ENCODE measurements at places on chromosomes 4 and X. TPM values are rescaled to one million over a fixed set of nuclear protein-coding genes. Genes with fewer than 3 reads are reported as not detected.

CENPVL1 gene
- total RNA-seq, result not detected

CRMP1 gene
- total RNA-seq, result not detected

PTTG2 gene
- total RNA-seq, result 3.2 TPM

REELD1 gene
- total RNA-seq, result 1.0 TPM

CDS1 gene
- not detected for total RNA-seq

CXCL1 gene
- total RNA-seq, result 0.78 TPM

ARMCX4 gene
- total RNA-seq, result 2.7 TPM

NOP14 gene
- 91.5 TPM for total RNA-seq

SMS gene
- 119 TPM for total RNA-seq

MAP3K15 gene
- not detected for total RNA-seq

DCHS2 gene
- total RNA-seq, result not detected

DNA sequence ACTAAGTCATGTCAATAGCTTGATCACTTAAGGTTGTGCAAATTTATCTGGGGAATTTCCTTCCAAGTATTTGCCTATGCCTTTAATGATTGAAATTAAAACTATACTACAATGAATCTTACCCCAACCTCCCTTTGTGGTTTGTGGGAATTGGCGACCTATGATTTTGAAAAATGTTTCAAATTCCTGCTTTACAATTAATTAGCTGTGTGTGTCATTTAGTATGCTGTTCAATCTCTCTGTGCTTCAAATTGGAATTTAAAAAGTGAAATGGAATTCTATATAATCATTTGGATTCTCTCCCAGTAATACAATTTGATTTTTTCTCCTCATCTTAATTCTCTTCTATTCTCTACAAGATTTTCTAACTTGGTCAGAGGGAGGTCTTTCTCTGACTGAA, 2319.5 kb downstream of the ARAP2 start:
- DNase-seq, result no peak

- no peak for DNase-seq
These were observed 47.8 kb downstream of the COMMD8 start for GRCh38 chr4:47415719-47416118.

DNA sequence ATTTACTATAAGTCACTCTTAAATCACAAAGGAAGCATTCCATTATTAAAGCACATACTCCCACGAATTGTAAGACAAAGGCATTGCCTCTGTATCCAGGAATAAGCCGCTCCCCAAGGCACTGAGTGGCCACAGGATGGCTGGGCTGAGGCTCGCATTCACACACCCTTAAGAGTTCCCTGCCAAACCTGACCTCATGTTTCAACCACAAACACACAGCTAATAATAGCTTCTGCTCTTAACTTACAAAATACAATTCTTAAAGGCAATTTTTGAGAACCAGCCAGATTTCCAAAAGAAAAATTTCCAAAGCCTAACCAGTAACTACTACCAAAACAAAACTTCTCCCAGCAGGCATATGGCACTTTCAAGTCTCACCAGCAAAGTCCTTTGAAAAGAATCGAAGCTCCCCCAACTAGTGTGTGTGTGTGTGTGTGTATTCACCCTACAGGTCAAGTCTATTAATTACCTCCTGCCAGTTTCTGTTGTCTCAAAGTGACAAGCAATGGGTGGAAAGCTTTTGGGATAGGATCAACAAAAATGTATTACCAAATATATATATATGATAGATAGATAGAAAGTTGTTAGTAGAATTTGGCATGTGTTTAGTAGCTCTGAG, 36.0 kb downstream of the ARHGAP6 start:
- DNase-seq, result no peak

DNA sequence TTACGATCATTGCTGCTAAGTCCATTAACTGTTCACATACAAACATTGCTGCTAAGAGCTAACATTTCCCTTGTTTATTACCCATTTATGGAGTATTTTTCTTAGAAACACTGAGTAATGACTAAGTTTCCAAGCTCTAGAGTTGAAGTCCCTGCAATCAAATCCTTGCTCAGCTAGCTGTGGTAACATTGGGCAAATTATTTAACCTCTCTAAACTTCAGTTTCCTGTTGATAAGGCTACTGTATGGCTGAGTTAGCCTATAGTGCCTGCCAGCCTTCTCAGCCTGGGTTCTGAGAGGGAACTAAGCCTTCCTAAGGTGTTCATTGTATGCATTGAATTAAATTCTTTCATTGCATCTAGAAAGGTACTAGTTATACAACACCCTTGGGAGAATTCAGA, 15.2 kb upstream of the SCOC start:
- DNase-seq, result no peak

DNA sequence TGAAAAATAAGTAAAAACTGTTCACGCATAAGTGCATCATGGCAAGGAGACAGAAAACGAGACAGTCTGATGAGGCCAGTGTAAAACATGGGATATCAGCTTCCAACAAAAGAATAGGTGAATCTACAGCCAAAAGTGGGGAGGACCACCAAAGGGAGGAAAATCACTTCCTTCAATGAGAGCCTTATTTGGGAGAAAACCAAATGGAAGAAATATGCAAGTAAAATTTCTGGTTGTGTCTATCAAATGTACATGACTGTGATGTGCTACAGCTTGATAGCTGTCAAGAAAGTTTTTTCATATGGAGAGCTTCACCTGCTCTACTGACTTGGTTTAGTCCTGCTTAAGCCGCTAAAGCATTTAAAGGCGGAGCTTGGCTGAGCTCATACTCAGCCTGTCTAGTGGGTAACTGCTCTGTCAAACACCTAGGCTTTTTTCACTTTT, 66.2 kb downstream of the MAGEA1 start:
- no peak for DNase-seq

DNA sequence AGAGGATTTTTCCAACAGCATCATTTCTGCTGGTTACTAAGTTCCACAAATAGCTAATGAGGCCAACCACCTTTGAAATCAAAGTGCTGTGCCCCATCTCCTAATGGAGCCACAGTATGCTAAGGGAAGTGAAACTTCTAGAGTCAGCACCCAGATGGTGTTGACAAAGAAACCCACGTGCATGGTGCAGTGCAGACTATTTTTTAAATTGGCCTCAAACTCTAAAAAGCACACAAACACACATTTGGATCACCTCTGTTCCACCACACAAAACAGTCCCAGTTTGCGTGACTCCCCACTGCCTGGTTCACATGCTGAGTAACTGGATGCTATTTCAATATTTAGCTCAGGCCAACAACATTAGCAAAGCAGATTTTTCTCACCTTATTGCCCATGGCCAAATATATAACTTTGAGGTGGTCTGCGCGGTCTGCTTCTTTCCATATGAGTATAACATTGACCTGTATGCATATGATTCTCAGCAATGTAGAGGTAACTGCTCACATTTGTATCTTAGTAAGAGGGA, 69.9 kb downstream of the AMELX start:
- DNase-seq, result no peak

DNA sequence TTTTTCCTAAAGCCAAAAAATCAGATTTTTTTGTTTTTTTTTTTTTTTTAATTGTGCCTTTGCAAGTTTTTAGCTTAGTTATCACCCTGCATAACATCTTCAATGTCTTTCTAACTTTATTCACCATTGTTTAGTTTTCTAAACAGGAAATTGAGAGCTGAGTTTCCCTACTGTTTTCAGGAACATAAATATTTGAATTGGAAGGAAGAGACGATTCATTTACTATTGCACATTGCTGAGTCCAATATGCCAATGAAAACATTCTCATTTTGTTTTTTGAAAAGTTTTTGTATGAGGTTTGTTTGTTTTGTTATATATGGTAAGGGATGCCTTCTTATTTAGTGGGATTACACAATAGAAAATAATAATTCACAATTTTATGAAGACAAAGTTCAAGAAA, 148.4 kb downstream of the ANKRD50 start:
- no peak for DNase-seq

DNA sequence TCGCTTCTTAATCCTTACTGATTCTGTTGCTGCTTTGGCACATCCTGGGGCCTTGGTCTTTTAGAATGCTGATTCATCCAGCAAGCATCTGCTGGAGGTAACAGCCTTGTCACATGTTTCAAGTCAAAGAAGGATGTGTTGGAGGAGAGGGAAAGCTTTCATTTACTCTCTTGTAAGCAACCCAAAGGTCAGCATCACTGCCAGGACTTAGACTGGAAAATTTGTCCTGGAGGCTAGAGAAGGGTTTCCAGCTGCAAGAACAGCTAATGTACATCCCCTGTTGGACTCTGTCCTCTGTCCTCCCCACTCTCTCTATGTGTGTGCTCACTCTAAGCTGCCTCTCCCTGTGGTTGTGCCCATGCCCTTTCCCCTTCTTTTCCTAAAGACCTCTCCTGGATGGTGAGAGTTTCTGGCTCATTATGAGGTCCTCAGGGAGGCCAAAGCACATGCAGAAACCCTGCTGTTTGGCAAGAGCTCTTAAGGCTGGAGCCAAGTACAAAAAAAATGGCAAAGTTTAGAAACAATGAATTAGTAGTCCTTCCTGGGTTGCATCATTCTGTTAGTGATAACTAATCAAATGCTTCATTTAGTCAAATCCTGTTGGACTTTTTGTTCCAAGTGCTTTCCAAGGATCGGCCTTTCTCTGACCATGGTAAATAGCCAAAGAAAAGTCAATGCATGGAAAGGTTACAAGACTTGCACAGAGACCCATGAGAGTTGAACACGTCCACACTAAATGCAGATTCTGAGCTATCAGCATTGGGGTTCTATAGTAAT, 13.4 kb upstream of the SRPX start:
- no peak for DNase-seq

All from natural killer cell treated with Interleukin-12 subunit alpha and Interleukin-12 subunit beta and Interleukin-15 and Interleukin-18, amount 100 ng/mL, for 72 hours (primary cell).